AG09309 (cell line): ENCODE measurements at places on chromosomes 3 and 15.

- DNase-seq, result no peak
Measured at GRCh38 chr3:48470286-48470685, 23.7 kb downstream of the ATRIP start.

GRCh38 chr15:62404194-62404985, 239.3 kb upstream of the C2CD4B start:
- DNase-seq, result no peak

DNA sequence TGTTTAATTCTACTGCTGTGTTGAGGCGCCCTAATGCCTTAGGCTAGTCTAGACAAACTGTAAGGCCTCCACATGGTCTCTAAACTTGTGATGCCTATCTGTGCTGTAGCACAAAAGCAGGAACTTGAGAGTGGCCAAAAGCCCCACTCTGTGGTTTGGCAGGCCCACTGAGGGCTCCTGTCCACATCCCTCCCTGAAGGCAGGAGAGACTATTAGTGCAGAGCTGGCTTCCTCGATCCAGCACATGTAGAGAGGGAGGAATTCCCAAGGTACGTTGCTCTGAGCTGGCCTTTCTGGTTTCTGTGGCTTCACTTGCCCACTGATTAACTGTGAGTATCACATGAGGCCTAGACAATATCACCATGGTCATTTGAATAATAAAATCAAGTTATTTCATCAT, 90.6 kb downstream of the POLR2M start:
- no peak for DNase-seq

GRCh38 chr15:77864211-77865105, 213.1 kb downstream of the TBC1D2B start:
- no peak for DNase-seq

DNA sequence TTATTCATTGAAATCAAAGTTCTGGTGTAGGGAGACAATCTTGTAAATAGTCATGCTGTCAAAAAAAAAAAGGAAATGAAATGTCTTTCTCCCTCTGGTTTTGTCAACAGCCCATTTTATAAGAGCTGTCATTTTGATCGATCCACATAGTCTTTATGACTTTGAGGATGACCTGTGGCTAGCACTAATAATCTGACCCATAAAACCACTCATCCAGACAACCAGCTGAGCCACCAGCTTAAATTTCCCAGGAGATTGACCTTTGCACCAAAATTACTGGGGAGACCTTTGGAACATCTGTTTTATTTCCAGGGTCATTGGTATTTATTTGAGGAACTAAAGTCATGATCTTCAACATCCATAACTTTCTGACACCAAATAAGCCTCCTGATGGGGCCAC, 98.5 kb upstream of the MME start:
- DNase-seq, result no peak

DNA sequence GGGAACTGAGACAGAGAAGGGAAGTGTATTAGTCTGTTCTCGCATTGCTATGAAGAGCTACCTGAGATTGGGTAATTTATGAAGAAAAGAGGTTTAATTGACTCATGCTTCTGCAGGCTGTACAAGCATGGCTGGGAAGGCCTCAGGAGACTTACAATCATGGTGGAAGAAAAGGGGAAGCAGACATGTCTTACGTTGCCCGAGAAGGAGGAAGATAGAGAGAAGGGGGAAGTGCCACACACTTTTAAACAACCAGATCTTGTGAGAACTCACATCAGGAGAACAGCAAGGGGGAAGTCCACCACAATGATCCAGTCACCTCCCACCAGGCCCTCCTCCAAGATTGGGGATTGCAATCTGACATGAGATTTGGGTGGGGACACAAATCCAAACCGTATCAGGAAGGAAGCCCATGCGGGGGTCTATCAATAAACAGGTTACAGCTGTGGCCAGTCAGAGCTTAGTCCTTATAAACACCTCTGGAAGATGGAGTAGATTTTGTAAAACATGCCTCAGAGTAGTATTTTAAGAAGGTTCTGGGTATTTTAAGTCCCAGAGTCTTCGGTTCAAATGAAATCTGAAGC, 153.9 kb downstream of the GHSR start:
- DNase-seq, result no peak

- no peak for DNase-seq
Measured at GRCh38 chr3:62968128-62968527, 92.9 kb upstream of the CADPS start.

DNA sequence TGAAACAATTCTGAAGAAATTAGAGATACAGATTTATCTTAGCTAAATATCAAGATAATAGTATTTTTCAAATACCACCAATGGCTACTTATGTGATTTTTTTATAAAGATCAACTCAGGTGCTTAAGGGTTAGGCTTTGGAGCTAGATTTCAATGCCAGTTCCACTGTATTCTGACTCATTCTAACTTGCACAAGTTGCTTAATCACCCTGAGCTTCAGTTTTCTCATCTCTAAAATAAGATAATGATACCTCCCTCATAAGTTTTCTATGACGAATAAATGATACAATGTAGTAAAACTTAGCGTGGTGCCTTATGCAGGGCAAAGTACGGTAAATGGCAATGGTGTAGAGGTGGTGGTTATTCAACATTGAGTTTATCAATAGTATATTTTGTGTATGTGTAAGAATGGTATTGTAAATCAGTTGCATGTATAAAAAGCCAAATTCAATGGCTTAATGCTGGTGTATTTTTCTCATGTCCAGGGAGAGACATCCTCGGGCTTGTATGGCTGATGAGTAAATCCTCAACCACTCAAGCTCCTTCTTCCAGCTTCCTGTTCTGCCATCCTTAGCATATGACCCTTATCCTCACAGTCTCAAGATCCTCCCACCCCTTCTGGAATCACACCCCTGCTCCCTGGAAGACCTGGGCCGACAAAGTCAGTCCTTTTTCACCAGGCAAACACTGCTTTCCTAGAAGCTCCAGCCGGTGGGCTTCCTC, 505.9 kb upstream of the CFAP20DC start:
- DNase-seq, result no peak

GRCh38 chr3:23115171-23115877, 87.8 kb upstream of the UBE2E2 start:
- no peak for DNase-seq

DNA sequence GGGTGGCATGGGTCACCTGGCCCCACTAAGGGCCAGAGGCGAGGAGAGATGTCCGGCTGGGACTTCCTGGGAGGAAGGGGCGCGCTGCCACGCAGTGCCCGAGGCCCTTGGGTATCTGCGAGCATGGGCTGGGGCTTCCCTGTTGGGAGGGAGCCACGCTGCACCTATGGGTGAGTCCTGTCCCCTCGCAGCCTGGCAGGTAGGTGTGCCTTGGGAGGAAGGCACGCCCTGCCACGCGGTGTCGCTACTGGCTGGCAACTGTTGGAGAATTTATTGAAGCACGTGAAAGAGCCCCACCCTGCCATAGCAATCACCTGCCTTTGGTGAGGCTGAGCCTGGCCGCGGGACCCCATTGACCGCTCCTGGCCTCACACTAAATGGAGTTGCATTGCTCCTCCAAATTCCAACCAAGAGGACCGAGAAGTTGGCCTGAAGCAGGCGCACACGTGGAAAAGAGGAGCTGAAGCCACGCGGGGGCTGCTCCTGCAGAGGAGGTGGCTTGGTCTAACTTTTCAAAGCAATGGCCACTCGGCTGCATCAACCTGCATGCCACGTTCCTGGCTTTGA, 134.2 kb downstream of the TJP1 start:
- no peak for DNase-seq

DNA sequence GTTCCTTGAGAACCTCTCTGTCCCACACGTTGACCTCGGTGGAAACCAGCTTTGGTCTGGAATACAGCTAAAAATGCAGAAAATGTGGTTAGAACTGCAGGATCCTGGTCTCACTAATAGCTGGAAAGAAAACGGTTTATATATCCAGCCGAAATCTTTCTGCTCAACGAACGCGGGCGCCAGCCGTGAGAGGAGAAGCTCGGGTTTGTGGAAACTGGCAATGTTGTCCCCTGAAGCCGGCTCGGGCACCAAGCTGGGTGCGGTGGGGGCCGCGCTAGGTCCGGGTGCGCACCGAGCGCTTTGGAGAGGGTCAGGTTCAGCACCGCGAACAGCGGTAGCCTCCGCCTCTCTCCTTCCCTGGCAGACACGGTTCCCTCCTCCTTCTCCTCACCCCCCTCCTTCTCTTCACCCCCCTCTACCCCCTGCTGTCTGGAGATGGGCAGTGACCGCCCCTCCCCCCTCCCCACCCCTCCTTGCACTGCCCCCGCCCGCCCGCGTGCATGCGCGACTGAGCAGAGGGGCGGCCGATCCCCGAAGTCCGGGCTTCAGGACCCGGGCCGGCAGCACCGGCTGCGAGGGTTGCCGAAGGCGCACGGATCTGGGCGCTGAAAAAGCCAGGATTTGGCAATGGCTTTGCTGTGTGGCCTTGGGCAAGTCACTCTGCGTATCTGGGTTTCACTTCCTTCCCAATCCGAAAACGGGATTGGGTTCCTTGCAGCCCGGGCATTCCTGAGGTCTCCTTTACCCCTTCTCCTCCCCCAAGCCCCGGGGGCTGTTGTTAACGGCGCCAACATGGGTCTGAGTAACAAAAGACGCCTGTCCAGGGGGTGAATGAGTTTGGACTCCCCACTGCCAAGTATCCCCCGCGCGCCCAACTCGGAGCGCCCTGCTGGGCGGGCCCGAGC, at the start of gene SKOR1:
TSS of gene SKOR1 (plus strand) at position 534 of the 905 bp plus-strand sequence. CDS start at position 628, 94 bp downstream.
- DNase-seq, result no peak

DNA sequence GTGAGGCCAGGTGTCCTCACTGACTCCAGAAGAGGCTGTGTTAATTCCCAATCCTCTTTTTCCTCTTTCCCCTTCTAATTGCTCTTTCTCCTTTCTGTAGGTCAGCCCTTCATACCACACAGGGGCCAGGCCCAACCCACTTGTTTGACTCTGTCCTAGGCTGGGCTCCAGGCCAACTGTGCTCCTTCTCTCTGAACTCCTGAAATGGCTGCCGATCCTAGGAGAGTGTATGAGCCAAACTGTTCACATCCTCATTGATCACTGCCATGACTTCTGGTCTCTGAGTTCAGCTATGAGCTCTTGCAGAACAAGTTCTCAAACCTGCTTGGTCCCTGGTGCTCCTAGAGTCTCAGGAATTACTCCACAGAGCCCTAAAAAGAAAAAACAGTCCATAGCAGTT, 145.1 kb downstream of the VGLL4 start:
- DNase-seq, result no peak

- no peak for DNase-seq
Measured at GRCh38 chr3:156642750-156643728, 31.4 kb upstream of the TIPARP start.

DNA sequence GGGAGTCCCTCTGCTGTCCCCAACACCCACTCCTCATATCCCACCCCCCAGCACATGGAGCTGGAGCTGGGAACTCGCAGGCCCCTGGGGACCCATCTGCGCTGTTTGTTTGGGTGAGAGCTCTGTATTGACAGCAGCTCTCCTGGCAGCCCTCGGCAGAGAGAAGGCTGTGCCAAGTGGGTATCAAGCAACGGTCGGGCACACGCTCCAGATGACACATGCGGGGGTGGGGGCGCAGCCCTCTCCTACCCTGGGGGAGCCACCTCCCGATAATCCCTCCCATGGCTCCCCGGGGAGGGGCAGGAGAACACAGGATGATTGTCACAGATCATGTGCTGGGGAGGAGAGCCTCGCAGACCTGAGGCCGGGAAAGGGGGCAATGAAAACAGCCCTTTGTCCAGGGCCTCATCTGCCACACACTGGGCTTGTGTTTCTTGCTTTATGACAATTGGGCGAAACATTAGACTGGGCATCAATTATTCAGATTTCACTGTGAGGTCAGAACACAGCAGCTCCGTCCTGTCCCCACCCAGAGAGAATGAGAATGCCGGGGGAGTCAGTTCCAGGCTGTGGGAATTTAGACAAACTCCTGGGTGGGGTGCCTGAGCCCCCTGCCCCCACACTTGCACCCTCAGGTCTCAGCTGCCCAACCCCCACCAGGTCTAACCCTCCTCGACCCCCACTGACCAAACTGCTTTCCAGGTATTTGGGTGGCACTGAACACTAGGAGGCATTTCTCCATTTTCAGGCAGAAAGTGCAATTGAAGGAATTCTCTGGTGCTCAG, 46.4 kb upstream of the KLF13 start:
- no peak for DNase-seq

- DNase-seq, result no peak
Measured at GRCh38 chr15:68725736-68726135, 95.0 kb downstream of the ANP32A start.

GRCh38 chr15:86526938-86527690, 447.4 kb downstream of the AGBL1 start:
- no peak for DNase-seq

- DNase-seq, result no peak
Measured at GRCh38 chr3:133977568-133977967, 52.2 kb downstream of the SLCO2A1 start.

DNA sequence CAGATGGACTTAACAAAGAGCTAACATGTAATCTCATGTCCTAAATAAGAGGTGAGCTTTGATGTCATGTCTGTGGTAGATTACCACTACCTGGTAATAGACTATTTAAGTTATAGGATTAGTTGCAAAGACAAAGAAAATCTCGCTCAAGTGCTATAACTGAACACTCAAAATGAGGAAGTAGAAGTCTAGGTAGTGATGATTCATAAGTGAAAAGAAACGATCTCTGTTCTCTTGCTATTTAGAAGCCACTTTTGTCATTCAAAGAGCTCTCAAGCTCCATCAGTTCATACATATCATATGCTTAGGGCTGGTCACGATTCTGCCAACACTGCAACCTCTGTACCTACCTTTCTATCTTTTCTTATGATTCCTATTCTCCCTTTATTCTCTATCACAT, 110.9 kb downstream of the EDEM1 start:
- DNase-seq, result no peak

- DNase-seq, result peak; percentile 13
Measured at GRCh38 chr3:100927775-100928174, 65.4 kb downstream of the ABI3BP start.

- DNase-seq, result no peak
Measured at GRCh38 chr15:80214910-80215309, 37.1 kb downstream of the CTXND1 start.

DNA sequence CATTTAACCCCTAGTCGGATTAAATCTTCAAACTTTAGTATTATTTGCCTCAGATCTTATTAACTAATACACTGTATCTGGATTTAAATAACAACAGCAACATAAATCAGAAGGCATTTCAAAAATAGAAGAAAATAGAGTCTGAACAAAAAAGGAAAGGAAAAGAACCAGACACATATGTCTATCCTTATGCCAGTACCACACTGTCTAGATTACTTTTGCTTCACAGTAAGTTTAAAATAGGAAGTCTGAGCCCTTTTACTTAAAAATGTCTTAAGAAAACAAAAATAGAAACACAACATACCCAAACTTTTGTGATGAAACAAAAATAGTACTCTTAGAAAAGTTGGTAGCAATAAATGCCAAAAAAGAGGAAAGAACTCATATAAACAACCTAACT, 1615.8 kb downstream of the SI start:
- DNase-seq, result no peak

GRCh38 chr3:42535981-42536784, 33.7 kb downstream of the VIPR1 start:
- DNase-seq, result no peak
